ENCODE measurements at places on chromosomes 3 and 15.

GRCh38 chr15:80109388-80109787, 43.4 kb upstream of the FAH start:
- no peak for DNase-seq

DNA sequence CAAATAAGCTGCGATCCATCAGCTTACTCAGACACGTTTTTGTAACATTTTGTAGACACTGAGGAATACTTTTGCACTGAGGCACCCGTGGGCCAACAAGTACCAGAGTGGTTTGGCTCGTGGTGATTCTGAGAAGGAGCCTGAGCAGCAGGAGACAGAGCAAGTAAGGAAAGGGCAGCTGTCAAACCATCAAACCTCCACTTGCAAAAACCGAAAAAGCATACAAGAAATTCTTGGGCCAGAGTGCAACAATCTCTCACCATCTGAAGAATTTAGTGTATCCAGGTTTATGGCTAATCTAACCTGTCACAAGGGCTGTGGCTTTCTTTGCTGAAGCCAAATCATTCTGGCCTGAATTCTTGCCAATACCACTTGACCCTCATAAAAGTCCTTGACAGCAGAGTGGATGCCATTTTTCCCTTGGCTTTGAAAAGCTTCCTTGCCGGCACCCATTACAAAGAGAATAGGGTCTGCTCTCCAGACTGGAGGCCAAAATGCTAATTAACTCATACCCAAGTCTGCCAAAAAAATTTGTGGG, 56.7 kb downstream of the MYO1E start:
- DNase-seq, result no peak

DNA sequence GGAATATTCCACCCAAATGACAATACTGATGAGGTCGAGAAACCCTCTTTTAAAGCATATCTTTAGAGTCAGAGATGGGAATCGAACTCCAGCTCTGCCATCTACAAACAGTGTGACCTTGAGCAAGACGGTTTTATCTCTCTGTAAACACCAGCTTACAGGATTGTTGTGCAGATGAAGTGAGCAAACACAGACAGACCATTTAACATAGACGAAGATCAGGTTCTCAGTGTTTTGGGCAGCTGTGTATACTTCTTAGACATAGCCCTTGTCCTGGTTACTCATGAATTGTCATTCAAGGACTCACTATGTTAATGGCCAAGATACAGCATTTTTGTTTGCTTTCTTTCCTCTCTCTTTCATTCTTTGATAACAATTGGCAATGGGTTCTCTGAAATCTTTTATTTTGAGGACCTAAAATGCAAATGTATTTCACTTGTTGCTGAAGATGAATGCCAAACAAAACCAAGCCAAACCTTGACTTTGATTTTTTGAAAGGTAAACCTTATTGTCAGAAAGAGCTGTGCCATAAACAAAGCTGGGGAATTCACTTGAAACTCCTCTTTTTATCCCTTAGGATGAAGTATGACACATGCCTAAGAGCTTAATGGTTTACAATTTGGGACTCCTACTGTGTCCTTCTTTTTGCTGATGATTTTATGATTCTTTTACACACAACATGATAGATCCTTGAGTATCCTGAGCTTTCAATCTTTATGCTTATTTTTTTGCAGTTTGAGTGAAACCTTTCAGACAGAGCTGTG, 250.0 kb upstream of the PDZRN3 start:
- no peak for DNase-seq

GRCh38 chr3:111366515-111366914, 175.5 kb upstream of the CD96 start:
- no peak for DNase-seq

- DNase-seq, result no peak
Observed at GRCh38 chr3:53043738-53044137, 2.1 kb downstream of the SFMBT1 start.

- peak; percentile 15 for DNase-seq
Observed at GRCh38 chr3:100289339-100289738, 28.5 kb downstream of the TBC1D23 start.

GRCh38 chr15:76203346-76204108, 107.7 kb downstream of the ETFA start:
- DNase-seq, result no peak

GRCh38 chr3:146521394-146521793, 23.0 kb downstream of the PLSCR1 start:
- no peak for DNase-seq

DNA sequence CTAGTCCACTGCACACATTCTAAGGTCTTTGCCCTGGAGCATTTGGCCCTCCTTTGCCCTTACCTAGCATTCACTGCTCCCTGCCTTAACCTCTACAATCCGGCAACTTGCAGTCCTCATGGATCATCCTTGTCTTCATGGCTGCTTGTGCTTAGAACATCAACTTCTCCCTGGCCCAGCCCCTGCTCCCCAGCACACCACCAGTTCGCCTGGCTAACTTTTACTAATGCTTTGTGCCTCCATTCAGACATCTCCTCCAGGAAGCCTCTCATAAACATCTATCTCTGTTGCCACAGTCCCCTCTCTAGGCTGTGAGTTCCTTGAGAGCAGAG, 57.1 kb downstream of the AAGAB start:
- DNase-seq, result no peak

DNA sequence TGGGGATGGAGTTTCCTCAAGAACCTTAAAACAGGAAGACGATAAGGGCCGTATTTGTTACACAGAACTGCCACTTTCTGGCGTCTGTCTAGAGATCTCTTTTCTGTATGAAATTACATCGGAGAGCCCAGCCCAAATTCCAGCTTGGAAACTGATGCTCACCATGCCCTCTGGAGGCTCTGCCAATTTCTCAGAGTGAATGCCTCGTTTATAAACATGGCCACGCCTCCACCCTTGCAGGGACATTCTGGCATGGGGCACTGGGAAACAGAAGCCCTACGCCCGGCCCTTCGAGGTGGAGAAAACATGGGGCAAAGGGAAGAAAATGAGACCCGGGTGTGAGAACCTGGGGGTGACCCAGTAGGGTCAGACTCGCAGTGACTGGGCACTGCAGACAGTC, 53.4 kb upstream of the SEC13 start:
- DNase-seq, result peak; percentile 48

- no peak for DNase-seq
Observed at GRCh38 chr3:23612296-23612891, 193.4 kb upstream of the UBE2E1 start.

DNA sequence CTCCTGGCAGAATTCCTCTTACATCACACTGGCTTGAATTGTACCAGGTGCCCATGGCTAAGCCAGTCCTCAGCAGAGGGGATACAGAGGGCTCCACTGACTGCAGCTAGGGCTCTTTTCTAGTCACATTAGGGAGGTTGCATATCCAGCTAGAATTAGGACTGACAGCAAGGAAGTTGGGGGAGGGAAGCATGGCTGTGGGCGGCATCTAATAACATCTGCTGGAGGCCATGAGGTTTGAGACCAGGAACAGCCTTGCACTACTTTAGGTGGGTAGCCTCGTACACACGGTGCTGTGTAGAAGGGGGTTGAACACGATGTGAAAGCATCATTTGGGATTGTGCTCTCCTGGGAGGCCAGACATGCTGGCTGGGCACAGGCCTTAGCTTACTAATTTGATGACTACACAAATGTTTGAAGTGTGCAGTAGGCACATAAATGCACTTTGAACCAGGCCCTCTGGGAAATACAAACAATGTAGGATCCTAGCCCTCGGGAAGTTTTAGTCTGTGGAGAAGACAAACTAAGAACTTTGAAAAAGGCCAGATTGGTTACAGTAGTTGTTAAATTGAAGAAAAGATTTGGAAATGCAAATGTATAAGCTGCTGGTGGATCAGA, 30.2 kb downstream of the CHCHD6 start:
- no peak for DNase-seq

- DNase-seq, result no peak
Observed at GRCh38 chr3:137612291-137612690, 151.8 kb upstream of the SOX14 start.

- DNase-seq, result no peak
Observed at GRCh38 chr3:175716446-175716845, 857.3 kb downstream of the NAALADL2 start.

DNA sequence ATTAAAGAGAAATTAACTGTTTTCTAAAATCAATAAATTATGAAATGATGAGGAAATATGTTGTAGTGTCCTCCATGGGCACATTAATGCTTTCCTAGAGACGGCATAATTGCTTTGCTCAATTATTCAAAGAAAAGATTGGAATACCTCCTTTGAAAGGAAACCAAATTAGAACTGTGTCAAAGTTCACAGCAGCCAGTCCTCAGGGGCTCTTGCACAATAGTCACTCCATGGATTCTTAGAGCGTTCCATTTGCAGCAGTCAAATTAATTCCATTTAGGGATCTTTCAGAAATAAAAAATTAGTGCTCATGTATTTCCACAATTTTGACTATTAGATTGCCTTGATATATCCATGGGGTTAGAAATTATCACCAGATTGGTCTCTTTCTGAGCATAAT, 841.6 kb upstream of the DPPA4 start:
- no peak for DNase-seq

DNA sequence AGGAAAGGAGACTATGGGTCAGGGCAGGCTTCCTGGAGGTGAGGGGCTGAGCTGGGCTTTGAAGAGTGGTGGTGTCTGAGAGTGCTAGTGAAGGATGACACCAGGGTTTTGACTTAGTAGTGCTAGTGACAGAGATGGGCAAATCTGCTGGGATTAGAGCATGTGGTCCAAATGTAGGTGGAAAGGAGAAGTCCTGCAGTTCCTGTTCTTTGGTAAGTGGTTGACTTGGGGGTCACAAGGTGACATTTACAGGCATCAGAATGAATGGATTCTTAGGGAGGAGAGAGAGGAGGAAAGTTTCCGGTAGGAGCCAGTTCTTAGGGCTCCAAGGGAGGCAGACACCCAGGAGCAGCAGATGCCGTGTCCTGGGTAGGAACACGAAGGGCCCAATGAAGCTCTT, 796 bp upstream of the DOCK3 start:
- no peak for DNase-seq

GRCh38 chr3:46093966-46094365, 66.7 kb upstream of the XCR1 start:
- no peak for DNase-seq

DNA sequence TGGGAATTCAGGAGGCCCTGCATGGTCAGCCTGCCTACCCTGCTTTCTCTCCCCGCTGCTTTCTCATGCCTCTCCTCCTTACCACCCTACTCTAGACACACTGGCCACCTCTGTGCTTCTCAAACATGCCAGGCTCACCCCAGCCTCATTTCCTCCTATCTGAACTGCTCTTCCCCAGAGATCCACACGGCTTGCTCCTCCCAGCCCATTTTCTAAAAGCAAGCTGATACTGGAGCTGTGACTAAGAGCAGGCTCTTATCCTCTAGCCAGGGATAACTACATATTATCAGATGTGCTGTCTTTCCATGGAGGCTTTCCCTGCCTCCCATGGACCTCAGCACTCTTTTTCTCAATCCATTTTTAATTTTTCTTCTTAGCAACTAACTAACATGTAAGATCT, 85.9 kb downstream of the BOC start:
- DNase-seq, result no peak

- DNase-seq, result peak; percentile 2
Observed at GRCh38 chr3:45894015-45894414, 7.7 kb downstream of the CCR9 start.

- no peak for DNase-seq
Observed at GRCh38 chr15:51312166-51313073, 26.0 kb downstream of the CYP19A1 start.

DNA sequence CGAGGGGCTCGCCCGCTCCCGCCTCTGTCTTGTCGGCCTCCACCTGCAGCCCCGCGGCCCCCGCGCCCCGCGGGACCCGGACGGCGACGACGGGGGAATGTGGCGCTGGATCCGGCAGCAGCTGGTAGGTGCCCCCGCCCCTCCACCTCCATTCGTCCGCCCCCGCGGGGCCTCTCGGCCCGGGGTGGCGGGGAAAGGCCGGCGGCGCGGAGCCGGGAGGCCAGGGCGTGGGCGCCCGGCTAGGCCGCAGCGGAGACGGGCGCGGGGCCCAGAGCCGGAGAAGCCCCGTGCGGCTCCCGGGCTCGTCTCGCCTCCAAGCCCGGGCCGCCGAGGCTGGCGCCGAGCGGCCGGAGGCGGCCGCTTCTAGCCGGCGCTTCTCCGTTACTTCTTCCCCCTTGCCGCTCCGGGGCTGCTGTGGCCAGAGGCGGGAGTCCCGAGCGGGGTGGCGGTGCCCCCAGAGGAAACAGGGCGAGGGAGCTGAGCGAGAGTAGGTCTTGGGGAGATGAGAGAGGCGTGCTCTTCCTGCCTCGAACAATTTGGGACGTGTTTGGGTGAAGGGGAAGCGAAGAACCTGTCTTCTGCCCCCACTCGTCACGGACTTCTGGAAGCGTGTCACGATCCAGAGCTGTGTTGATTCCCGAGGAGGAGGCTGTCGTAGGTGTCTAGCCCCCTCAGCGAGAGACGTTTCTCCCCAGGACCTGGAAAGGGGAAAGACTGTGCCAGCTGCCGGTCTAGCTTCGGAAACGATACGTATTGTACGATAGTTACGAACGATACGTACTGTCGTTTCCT, 555 bp downstream of the ATP11B start:
- DNase-seq, result peak; percentile 35

All from globus pallidus (tissue), 1 donor.